ENCODE measurements at places on chromosomes 1 and 21. TPM values are rescaled to one million over a fixed set of nuclear protein-coding genes. Genes with fewer than 3 reads are reported as not detected.

GRCh38 chr1:19643121-19643520 is 990 bp upstream of the NBL1 start:
- DNase-seq: peak; percentile 30

GRCh38 chr1:201450721-201451291 is 18.2 kb downstream of the PHLDA3 start:
- peak; percentile 84 for DNase-seq

- DNase-seq: no peak
Measured at GRCh38 chr1:183346276-183346732, 71.9 kb downstream of the NMNAT2 start.

DNA sequence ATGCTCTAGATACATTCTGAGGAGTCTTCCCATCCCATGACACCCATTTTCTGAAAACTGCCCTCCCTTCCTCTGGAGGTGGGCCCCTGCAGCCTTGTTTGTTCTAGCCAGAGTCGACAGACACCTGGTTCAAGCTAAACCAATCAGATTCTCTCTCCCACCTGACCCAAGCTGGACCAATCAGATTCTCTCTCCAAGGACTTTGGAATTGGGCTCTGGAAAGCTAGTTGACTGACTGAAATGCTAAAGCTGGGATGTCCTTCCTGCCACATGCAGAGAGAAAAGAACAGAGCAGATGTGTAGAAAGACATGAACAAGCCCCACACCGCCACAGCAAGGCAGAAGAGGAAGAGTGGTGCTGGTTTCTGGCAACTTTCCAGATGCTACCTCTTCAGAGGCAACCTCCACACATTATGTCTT is 24.6 kb downstream of the ASAP3 start:
- no peak for DNase-seq

DNA sequence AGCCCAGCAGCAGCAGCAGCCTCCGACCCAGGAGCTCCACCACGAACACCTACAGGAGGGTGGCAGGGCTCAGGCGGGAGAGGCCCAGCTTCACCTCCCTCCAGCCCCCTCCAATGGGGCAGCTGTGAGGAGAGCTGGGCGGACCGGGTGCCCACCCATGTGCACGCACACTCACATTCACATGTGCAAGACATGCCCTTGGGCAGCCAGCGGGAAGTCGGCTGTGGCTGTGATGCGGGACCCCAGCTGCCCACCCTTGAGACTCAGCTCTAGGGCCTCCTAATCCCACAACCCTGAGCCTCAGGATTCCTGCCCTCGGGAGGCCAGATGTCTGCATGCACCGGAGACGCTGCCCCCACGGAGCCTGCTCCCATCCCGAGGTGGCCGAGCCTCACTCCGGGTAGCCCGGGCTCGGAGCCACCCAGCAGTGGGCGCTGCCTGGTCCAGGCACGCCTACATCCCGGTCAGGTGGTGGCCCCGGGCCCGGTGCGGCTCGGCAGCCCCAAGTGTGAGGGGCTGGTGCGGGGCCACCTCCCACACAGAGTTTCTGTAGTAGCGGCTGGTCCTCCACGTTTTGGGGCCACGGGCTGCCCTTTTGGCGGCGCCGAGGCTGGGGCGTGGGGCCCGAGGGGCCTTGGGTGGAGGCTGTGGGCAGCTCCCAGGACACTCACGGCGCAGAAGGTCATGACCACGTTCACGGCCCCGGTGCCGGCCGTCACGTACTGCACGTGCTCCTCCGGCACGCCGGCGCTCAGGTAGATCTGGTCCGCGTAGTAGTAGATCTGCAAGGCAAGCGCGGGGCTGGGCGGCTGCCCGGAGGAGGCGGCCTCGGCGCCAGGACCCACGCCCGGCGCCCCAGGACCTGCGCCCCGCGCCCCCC is 12.9 kb upstream of the SLC2A7 start:
- DNase-seq: no peak

DNA sequence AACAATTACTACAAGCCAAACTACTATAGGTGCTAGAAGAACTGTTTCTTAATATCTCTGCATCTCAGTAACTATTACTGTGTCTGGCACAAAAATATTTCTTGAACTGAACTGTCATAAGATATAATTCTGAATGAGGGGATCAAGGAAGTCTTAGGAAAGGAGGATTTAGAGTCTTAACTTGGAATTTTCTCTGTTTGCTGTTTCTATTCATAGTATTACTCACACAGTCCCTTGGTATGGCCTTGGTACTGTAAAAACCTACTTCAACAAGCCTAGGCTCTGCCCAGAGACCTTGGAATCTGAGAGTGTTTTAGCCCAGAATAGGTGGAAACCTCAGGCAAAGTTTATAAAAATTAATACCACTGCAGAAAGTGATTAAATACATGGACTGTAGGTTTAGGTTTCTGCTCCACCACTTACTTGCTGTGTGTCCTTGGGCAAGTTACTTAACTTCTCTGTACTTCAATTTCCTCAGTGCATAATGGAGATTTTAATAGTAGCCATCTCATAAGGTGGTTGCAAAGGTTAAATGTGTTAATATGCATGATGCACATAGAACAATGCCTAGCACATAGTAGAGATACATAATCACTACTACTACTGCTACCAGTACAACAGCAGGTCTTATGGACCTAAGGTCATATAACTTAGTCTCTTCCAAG is 87.4 kb upstream of the NFIA start:
- no peak for DNase-seq

GRCh38 chr21:44681861-44682579 is at the start of gene KRTAP12-1:
TSS of gene KRTAP12-1 (minus strand) at chr21:44682163. CDS start at chr21:44682123, 40 bp downstream.
- no peak for DNase-seq

DNA sequence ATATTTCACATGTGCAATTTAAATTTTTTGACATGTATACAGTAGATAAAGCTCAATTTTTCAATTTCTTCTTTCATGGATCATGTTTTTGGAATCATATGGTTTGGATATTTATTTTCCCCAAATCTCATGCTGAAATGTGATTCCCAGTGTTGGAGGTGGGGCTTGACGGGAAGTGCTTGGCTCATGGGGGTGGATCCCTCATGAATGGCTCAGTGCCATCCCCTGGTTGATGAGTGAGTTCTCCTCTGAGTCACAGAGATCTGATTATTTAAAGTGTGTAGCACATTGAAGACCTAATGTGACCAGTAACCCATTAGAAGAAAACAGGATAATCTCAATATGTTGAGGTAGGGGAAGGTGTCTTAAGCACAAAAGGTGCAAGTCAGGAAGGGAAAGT is 9.1 kb upstream of the IFI16 start:
- DNase-seq: peak; percentile 91

DNA sequence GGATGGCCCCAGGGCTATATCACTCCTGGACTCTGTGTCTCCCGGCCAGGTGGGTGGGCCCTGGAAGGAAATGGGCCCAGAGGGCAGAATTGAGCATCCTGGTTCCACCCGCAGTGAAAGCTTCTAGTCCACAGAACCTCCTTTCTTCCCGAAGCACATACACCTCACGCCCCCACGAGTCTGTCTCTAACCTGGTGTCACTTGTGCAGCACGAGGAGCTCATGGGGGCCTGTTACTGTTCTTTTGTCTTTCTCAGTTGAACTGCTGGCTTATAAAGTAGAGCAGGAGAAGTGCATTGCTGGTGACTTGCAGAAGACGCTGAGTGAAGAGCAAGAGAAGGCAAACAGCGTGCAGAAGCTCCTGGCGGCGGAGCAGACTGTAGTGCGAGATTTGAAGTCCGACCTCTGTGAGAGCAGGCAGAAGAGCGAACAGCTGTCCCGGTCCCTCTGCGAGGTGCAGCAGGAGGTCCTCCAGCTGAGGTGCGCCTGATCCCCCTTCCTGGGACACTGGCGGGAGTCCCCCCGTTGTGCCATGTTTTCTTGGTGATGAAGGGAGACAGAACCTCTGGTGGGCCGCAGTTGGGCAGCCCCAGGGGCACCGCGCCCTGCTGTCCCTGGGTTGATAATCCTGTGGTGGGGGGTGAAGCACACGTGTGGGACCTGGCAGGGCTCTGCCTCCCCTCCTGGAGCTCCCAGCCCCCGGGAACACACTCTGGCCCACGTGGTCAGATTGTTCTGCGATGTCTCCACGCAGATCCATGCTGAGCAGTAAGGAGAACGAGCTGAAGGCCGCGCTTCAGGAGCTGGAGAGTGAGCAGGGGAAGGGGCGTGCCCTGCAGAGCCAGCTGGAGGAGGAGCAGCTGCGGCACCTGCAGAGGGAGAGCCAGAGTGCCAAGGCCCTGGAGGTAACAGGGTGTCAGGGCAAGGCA is 28.7 kb upstream of the DIP2A start:
- no peak for DNase-seq

GRCh38 chr1:31748365-31748764 is 15.8 kb downstream of the ADGRB2 start:
- DNase-seq: no peak

GRCh38 chr1:33864460-33865389 is 846 bp downstream of the HMGB4 start:
- no peak for DNase-seq

- DNase-seq: no peak
Measured at GRCh38 chr1:56448529-56449300, 130.6 kb downstream of the PLPP3 start.

DNA sequence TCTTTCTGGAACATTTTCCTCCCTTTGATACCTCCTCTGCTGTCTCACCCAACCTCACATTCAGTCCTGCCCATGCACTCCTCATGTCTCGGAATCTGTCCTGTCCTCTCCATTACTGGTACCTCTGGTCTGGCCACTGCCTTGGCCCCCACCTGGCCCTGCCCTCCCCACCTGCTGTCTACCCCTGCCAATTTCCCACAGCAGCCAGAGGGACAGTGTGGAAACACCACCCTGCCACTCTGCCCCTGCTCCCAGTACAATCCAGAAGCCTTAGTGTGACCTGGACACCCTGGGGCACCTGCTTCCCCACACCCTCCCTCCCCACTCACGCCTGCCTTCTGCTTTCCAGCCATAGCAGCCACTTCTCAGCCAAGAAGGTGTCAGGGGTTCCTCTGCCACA is 534.4 kb downstream of the MATN1 start:
- no peak for DNase-seq

- DNase-seq: no peak
Measured at GRCh38 chr1:116508085-116508983, 62.5 kb downstream of the CD58 start.

- DNase-seq: no peak
Measured at GRCh38 chr1:66723985-66724384, 28.3 kb upstream of the DYNLT5 start.

DNA sequence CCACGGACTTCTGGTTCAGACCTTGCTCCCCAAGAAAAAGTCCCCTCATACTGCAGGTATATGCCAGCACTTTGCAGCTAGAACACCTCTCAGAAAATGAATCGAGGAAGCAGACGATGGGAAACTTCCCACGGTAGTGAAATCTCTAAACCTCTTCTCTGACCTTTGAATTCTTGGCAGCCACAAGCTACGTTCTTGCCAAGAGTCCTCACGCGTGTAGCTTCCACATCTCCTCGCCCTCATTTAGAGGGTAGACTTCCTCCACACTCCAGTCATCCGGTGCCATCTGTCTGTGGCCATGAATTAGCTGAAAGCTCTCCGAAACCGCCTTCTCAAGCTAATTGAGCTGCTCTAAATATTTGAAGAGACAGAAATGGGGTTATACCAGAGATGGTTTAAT is 127.8 kb downstream of the RGS7 start:
- no peak for DNase-seq

DNA sequence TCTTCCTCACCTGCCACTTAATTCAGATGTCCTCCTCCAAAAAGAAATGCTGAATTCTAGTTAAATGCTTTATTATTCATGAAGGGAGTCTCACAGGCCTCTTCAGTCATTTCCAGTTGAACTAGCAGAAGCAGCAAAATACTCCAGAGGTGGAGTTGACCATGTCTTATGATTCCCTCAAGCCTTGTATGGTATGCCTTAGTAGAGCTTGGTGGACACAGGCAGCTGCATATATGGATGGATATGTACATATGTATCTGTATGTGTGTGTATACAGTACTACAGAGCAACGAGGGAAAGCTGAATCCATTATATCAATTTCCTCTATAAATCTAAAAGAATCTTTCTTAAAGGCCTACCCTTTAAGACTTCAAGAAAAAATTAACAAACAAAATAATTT is 83.6 kb upstream of the HP1BP3 start:
- no peak for DNase-seq

DNA sequence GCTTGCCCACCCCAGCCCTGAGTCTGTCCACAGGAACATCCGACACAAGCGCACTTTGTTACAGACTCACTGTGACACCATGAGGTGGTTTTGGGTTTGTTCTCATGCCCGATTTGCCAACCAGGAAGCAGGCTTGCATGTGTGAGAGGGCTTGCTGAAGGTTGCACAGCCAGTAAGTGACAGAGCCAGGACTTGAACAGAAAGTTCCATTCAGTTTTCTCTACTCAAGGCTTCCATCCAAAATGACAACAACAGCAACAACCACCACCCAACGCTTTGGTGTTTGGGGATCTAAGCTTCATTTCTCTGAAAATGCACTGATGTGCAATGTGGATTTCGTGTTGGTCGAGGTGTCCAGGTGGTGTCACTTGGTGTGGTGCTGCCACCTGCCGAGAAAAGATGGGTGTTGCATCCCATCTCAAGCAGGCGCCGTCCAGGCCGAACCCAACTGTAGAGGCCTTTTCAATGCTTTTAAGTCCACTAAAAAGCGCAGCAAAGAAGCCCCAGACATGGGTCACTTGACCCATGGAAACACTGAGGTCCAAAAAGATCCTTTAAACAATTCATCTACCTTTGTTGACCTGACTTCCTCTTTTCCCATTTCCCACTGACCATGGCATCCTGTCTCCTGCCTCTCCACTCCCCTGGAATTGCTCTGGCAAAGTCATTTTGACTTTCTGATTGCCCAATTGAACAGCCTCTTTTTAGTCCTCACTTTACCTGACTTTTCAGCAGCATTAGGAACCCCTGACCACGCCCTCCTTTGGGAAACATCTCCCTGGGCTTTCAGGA is 12.2 kb downstream of the CITED4 start:
- peak; percentile 65 for DNase-seq

DNA sequence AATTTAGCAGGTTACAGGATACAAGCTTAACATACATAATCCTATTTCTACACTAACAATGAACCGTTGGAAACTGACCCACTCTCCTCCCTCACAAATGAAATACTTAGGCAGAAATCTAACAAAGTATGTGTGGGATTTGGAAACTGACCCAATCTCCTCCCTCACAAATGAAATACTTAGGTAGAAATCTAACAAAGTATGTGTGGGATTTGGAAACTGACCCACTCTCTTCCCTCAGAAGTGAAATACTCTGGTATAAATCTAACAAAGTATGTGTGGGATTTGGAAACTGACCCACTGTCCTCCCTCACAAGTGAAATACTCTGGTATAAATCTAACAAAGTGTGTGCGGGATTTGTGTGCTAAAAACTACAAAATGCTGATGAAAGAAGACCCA is 60.3 kb downstream of the TRAF5 start:
- no peak for DNase-seq

The NTNG1 gene
- total RNA-seq: 16.0 TPM

The GUCA2A gene
- not detected for total RNA-seq

The SRGAP2 gene
- 47.8 TPM for total RNA-seq

The TMCO4 gene
- 13.1 TPM for total RNA-seq

The ACTL8 gene
- 31.1 TPM for total RNA-seq

The RASSF5 gene
- 9.0 TPM for total RNA-seq

The FAM72C gene
- total RNA-seq: 9.1 TPM

The SETDB1 gene
- 25.3 TPM for total RNA-seq

The HSPB7 gene
- total RNA-seq: not detected

The ESRRG gene
- total RNA-seq: 0.13 TPM

The CHI3L1 gene
- total RNA-seq: 5.7 TPM
